ENCODE measurements at places on chromosomes 3 and 15.

- DNase-seq: no peak
Observed at GRCh38 chr15:92616621-92617548, 38.7 kb downstream of the FAM174B start.

DNA sequence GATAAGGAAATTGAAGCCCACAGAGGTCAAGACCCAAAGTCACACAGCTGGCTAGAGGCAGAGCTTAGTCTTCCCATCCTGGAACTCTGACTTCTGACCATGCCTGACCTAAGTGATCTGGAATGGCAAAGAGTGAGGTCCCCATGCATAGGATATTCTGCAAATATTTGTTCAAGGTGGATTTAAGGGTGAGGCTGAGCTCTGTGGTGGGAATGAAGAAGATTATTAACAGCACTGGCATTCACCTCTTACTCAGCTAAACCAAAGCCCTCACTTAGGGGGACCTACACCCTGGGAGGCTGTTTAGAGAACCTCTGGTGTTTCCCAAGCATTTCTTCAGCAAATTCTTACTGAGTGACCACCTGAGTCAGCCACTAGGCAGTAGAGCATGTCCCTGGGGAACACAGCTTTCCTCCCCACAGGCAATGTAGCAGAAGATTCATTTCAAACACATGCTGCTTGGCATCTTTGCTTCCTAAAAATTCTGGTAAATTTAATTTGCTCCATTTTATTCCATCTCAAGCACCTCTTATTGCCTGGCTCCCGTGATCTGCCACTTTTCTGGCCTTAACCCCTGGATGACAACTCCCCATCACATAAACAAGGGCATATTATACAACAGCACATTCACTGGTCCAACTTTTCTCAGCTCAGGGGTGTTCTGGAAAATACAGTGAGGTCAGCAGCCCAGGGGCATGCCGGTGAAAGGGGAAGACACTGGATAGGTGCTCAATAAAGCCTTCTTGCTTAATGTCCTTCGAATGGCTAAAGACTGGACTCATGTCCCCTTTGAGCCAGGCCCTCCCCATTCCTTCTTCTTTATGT, 176.0 kb downstream of the ABHD5 start:
- DNase-seq: peak; percentile 33

DNA sequence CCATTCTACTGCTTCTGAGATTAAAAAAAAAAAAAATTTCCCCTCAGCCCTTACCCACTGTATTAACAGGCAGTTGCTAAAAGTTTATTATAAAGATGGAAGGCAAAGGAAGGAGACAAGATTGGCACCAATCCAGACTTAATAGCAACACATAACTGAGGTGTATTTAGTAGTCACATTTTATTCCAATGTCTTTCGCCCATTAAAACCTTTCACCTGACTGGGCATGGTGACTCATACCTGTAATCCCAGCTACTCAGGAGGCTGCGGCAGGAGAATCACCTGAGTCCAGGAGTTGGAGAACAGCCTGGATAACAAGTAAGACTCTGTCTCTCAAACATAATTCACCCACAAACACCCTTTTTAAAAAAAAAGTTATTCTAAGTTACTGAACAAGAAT, 4.4 kb downstream of the ACAP2 start:
- peak; percentile 44 for DNase-seq

GRCh38 chr3:167166594-167167253, 213.4 kb downstream of the ZBBX start:
- DNase-seq: no peak

DNA sequence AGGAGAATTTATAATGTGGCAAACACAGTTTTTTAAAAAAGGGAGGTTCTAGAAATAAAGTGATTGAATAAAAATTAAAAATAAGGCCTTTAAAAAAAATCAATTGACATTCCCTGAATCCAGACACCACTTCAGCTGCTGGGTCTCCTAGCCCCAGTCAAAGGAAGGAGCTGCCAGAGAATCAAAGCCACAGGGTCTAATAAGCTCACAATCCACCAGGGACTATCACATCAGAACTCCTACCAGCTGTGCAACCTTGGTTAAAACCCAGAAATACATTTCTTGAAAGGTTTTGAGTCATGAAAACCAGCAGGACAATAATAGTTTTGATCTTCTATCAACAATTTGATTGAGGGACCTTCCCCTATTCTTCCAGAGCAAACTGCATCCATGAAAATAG, 134.5 kb downstream of the MECOM start:
- no peak for DNase-seq

DNA sequence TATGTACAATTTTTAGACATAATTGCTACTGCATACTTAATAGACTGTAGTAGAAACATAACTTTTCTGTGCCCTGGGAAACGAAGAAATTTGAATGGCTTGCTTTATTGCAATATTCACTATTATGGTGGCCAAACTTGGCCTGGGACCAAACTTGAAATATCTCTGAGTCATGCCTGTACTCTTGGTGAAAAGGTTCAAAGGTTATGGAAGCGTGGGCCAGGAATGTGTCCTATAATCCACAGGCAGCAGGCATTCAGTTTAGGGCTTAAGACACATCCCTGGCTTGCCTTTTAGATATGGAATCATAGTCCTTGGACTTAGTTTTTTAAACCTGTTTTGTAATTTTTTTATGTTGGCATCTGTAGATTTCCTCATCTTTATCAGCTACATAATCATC, 124.3 kb downstream of the LRIG1 start:
- peak; percentile 41 for DNase-seq

DNA sequence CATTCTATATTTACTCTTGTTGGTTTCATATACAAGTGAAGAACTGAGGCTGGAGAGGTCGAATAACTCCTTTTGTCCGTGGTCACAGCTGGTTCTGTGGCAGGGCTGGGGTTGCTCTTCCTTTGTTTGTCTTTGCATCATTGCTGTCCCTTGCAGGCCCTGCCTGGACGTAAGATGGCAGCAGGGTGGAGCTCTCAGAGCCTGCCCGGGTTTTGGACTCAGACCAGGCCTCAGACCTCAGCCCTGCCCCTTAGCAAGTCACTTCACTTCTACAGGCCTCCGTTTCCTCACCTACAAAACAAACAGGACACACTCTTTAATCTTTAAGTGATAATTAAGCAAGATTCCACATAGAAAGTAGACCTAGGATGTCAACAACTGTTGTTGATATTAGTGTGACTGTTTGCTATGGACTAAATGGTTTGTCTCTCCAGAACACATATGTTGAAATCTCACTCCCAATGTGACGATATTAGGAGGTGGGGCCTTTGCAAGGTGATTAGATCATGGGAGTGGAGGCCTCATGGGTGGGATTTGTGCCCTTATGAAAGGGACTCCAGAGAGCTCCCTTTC, 65.6 kb upstream of the PLXNA1 start:
- DNase-seq: no peak

GRCh38 chr3:16132190-16132589, 42.3 kb upstream of the GALNT15 start:
- DNase-seq: no peak

DNA sequence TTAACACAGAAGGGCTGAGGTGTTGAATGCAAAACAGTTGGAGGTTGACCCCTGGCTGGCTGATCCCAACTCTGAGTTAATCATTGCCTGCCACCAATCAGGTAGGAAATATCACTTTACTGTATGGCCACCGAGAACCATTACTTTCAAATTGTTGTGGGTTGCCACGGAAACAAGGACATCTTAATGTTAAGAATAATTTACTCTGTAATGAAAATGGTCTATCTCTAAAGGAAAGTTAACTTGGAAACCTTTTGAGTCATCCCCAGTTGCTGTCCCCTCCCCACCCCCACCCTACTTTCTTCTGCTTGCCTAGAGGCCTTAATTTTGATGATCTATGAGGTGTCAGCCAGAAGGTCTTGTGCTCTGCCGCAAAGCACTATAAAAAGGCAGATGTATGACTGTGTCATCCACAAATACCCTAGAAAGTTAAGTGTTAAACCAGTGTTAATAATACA, 78.7 kb upstream of the SNRK start:
- DNase-seq: no peak

- no peak for DNase-seq
Observed at GRCh38 chr3:43674345-43675085, 16.2 kb upstream of the ABHD5 start.

DNA sequence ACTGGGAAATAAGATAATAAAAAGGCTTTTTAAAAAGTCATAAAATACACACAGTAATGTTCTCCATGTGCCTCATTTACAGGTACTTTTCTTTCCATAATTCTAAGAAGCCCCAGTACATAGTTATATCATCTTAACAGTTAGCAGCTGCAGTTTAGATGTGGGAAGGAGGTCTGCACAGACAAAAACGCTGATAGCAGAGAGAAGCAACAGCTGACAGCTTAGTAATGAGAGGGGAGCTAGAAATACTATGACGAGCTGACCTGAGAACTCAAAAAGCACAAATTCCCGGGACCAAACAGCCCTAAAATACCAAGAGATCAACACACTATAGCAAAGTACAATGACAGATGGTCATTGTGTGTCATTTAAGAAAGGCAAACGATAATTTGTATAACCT, 36.7 kb upstream of the ARHGEF3 start:
- DNase-seq: no peak

DNA sequence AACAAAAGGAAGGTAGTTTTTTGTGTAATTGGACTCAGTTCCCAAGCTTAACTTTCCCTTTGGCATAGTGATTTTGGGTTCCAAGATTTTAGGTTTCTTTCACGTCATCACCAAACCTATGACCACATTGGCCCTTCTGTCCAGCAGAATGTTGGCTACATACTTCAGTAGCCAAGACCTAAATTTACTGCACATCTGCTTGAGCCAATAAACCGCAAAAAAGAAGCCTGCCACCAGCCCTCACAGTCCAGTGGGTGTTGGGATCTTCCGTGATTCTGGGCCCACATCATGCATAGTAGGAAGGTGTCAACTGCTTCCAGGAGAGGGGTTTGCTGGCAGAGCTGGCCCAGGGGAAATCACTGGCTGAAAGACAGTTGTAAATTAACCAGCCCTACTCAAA, 57.6 kb upstream of the LIPC start:
- DNase-seq: no peak

- no peak for DNase-seq
Observed at GRCh38 chr3:149243540-149243939, 21.9 kb upstream of the CP start.

DNA sequence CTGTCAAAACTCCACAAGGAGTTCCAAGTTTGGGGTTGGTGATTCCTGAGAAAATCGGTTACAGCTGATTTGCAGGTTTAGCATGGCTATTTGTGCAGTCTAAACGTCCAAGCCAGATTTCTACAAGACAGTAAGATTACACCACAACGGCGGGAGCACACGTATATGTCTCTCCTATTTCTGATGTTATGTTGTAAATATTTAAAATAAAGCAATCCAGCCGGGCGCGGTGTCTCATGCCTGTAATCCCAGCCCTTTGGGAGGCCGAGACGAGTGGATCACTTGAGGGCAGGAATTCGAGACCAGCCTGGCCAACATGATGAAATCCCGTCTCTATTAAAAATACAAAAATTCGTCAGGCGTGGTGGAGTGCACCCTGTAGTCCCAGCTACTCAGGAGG, 106.8 kb upstream of the IGF1R start:
- no peak for DNase-seq
